ENCODE measurements at places on chromosomes 3 and 15.

DNA sequence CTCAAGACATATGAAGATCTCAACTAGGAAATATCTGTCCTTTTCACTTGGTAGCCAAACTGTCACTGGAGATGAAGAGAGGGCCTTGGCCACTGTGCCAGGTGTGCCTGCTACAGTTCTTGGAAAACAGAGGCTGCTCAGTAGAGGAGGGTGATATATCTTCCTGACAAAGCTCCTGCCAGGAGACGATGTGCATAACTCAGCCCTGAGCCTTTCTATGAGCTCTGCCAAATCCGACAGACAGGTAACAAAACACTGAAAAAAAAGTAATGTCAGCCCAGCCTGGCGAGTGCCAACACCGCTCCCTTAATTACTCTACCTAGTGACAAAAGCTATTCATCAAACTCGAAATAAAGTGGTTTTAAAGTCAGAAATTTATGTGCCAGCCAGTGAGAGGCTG, 123.2 kb downstream of the MFSD1 start:
- no peak for DNase-seq

DNA sequence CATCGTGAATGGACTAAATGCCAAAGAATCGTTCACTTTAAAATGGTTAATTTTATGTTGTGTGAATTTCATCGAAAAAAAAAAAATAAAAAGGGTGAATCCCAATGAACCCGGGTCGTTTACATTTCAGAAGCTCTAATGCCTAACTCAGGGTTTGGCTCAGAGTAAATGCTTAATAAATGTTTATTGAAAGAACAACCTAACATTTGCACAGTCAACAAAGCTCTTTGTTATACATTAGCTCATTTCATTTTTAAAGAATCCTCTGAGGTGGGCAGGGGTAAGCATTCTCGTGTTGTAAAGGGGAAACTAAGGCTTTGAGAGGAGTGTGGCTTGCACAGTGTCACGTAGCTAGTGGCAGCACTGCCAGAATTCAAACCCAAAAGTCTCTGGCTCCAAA, 109.5 kb downstream of the RPLP1 start:
- DNase-seq, result no peak

GRCh38 chr3:195698325-195698646, 22.5 kb upstream of the MUC20 start:
- no peak for DNase-seq

DNA sequence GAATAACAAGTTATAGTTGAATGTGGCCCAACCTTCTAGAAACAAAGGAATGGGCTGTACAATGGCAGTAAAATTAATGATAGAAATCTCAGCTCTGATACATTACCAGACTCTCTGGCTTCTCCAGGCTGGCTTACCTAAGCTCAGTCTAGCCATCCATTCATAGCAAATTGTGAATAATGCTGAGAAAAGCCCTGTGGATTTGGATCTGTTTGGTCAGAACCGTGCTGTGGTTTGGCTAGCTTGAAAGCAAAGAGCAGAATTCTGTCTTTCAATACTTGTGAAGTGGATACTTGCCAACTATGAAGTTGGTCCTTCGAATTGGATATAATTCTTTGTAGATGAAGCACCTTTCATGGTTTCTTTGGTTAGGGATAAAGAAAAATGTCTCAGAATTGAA, 199.1 kb downstream of the EPHA3 start:
- no peak for DNase-seq

DNA sequence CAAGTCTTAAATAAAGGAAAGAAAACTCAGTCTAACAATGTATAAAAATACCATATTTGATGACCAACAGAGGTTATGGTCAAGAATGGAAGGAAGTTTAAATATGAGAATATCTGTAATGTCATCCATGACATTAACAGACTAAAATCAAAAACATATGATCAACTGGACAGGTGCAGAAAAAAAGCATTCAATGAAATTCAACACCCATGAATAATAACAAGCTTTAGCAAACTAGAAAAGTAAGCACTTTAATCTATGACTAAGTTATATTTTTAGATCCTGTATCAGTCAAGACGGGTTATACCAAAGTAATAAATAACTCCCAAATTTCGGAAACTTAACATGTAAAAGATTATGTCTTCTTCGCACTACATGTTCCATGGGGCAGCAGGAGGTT, 61.8 kb downstream of the CFAP20DC start:
- DNase-seq, result no peak

GRCh38 chr15:101058735-101059134, 139.6 kb downstream of the LRRK1 start:
- no peak for DNase-seq

DNA sequence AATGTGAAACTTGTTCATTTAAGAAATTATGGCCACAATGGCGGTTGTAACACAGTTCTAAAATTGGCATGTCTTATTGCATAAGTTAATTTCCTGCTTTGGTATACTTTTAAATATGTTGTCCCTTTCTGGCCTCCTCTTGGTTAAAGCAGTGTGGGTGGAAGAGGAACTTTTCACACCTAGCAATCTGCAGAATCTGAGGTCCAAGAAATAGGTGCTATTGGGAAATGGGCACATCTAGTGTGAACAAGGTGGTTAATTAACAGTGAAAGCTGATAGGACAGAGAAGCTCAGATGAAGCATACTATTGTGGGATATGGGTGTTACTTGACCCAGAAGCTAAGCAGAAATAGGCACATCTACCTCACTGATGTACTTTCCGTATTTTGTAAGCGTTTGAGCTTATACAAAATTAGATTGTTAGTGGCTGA, 10.6 kb downstream of the CMC1 start:
- DNase-seq, result no peak

DNA sequence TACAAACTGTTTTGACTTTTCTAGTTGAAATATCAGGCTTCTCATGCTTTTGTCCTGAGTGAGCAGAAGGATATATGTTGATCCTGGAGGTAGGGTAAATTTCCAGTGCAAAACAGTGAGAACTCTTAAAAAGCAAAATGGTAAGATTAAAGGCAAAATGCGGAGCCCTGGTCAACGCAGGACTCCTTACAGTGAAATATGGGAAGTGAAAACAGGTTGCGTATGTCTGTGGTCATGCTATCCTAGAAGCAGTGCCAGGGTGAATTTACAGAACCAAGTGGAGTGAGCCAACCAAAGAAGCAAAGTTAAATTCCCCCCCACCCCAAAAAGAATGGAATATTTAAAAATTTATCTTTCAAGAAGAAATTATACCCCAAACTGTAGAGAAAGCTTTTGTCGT, 256.4 kb downstream of the NR2F2 start:
- DNase-seq, result no peak

DNA sequence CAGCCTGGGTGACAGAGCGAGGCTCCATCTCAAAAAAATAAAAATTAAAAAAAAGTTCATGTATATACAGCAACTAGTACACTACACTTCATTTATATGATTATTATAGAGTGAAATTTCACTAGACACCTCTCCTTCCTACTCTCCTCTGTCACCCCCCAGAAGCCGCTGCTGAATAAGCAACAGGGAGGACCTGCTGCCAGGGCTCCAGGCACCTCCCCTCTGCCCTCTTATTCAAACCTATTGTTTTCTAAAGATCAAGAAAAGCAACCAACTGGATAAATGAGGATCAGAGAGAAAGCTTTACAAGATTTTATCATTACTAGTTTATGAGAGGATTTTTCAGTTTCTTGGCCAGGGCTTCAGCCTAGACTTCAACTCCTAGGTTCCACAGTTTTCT, 71.5 kb downstream of the DHX30 start:
- DNase-seq, result no peak

DNA sequence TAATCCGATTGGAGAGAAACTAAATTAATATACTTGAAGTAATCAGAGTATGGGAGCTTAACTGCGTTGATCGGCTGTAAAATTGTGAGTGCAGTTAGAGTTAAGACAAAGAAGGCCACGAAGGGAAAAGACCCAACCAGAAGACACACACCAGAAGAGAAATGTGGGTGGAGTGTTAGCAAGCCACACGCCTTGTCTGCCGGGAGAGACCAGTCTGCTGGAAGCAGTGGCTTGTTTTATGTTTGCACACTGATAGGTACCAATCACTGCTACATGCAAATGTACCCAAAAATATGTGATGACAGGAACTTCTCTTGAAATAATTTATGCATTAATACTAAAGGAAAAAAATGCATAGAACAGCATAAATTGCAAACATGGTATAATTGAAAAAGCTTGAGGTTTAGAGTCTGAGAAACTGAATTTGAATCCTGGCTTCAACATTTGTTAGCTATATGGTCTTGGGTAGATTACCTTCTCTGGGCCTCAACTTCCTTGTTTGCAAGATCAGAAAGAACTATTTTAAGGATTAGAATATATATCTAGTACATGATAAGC, 23.1 kb downstream of the EEFSEC start:
- no peak for DNase-seq

Measured in stimulated activated CD4-positive, alpha-beta T cell treated with anti-CD3 and anti-CD28 coated beads, Interleukin-1b, Interleukin-23, amount 100 ng/mL, for 4 hours (primary cell).